ENCODE measurements at places on chromosomes 5 and 9. TPM values are rescaled to one million over a fixed set of nuclear protein-coding genes. Genes with fewer than 3 reads are reported as not detected.

The LCN9 gene
- total RNA-seq = not detected

The GLRA1 gene
- not detected for total RNA-seq

- no peak overlapping the region for H3K27ac ChIP-seq
- H3K36me3 ChIP-seq = no peaks in the 10 kb centered on the region
- DNase-seq = no peak
- no peak overlapping the region for H3K4me3 ChIP-seq
- peaks cover 17% of the 10 kb centered on the region for H3K4me1 ChIP-seq
- no peaks in the 10 kb centered on the region for H3K27me3 ChIP-seq
These were observed 199.8 kb downstream of the GDNF start for GRCh38 chr5:37640088-37640487.

DNA sequence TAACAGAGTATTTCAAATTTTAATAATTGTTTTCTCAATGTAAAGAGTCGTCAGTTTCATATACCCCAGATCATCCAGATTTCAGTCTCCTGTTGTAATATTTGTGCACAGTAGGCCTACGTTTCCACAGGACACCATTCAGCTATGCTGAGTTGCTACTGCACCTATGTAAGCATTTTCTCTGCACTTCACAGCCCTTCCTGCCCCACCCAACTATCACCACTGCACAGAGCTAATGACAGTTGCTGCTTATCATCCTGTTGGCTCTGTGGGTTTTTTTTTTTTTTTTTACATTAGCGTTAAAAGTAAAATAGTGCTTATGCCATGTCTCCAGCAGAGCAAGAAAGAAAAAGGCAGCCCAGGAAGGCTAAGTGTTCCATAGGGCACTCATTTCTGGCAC lies 5.9 kb upstream of the PRKACG start:
- H3K27ac ChIP-seq = no peak overlapping the region
- H3K36me3 ChIP-seq = no peaks in the 10 kb centered on the region
- H3K4me1 ChIP-seq = no peaks in the 10 kb centered on the region
- H3K27me3 ChIP-seq = no peaks in the 10 kb centered on the region
- DNase-seq = no peak

GRCh38 chr9:123551734-123552133 lies 195.7 kb downstream of the CRB2 start:
- H3K27me3 ChIP-seq = no peaks in the 10 kb centered on the region
- H3K27ac ChIP-seq = no peak overlapping the region
- H3K36me3 ChIP-seq = no peaks in the 10 kb centered on the region
- DNase-seq = no peak
- no peak overlapping the region for H3K4me3 ChIP-seq

The SLC25A2 gene
- total RNA-seq = not detected

DNA sequence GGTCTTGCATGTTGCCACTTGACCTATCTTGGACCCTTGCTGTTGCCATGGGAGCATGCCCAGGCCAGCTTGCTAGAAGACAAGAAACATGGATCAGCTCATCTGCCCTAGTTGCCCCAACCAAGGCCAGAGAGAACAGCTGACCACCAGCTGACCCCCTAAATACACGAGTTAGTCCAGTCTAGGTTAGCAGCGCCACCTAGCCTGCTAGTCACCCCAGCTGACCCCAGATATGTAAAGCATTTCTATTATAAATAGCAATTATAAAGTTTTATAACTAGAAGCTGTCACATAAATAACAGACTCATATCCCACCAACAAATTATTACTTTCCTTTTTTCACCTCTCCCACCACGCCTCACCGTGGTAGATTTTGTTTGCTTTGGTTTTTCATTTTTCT lies 387.8 kb downstream of the RASEF start:
- no peak overlapping the region for H3K4me3 ChIP-seq
- H3K4me1 ChIP-seq = no peaks in the 10 kb centered on the region
- H3K27me3 ChIP-seq = no peaks in the 10 kb centered on the region
- no peaks in the 10 kb centered on the region for H3K36me3 ChIP-seq
- DNase-seq = no peak

The CAVIN4 gene
- 0.39 TPM for total RNA-seq

The GRXCR2 gene
- total RNA-seq = not detected

DNA sequence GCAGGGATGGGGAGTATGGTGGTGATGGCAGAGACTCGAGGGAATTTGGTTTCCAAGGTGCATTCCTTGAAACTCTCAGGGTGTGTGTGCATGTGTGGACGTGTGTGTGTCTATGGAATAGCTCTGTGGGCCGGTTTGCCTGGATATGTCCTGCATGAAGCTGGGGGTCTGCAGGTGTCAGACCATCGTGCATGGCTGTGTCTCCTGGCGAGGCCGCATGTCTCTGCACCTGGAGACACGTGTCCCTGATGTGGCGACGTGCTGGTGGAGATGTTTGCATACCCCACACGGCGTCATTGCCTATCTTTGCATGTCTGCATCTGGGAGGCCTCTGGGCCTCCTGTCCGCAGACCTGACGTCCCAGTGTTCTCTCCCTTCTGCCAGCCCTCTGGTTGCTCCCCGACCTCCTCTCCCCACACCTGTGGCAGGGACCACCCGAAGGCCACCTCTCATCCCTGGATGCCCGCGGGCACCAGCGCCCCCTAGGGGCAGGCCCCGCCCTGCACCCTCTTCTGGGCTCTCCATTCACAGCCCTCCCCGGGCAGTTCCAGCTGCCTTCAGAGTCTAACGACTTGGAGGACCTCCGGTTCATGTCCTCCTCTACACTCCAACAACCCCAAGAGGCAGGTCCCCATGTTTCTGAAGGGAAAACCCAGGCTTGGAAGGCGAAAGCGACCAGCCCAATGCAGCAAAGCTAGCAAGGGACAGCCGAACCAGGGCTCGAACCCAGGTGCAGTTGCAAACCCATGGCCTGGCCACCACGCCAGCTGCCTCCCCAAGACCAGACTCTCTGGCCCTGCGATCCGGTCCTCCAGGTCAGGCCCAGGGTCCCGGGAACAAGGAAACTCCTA lies 88.6 kb downstream of the LMX1B start:
- no peak overlapping the region for H3K27ac ChIP-seq
- no peaks in the 10 kb centered on the region for H3K36me3 ChIP-seq
- peaks cover 9% of the 10 kb centered on the region for H3K27me3 ChIP-seq
- H3K4me1 ChIP-seq = peaks cover 14% of the 10 kb centered on the region
- no peak overlapping the region for H3K4me3 ChIP-seq

DNA sequence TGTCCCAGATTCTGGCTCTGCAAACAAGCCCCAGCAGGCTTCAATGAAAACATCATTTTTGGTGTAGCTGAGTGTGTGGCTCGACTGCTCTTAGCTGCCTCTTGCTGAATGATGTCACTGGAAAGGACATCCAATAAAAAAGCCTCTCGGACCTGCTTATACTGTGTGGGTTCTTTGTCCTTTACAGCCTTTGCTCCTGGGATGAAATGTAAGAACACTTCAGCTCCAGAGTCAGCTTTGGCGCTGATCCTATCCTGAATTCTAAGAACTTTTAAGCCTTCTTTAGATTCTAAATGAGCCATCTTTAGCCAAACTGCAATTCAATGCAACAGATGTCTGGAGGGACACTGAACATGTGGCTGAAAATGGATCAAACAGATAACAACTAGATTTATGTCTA lies 404.6 kb upstream of the C9orf72 start:
- no peak overlapping the region for H3K27ac ChIP-seq
- H3K36me3 ChIP-seq = no peaks in the 10 kb centered on the region
- H3K4me1 ChIP-seq = no peaks in the 10 kb centered on the region
- DNase-seq = no peak
- no peaks in the 10 kb centered on the region for H3K27me3 ChIP-seq

- no peak overlapping the region for H3K27ac ChIP-seq
- no peaks in the 10 kb centered on the region for H3K27me3 ChIP-seq
- H3K36me3 ChIP-seq = no peaks in the 10 kb centered on the region
- DNase-seq = no peak
These were observed 6.3 kb downstream of the RCL1 start for GRCh38 chr9:4799033-4799430.

DNA sequence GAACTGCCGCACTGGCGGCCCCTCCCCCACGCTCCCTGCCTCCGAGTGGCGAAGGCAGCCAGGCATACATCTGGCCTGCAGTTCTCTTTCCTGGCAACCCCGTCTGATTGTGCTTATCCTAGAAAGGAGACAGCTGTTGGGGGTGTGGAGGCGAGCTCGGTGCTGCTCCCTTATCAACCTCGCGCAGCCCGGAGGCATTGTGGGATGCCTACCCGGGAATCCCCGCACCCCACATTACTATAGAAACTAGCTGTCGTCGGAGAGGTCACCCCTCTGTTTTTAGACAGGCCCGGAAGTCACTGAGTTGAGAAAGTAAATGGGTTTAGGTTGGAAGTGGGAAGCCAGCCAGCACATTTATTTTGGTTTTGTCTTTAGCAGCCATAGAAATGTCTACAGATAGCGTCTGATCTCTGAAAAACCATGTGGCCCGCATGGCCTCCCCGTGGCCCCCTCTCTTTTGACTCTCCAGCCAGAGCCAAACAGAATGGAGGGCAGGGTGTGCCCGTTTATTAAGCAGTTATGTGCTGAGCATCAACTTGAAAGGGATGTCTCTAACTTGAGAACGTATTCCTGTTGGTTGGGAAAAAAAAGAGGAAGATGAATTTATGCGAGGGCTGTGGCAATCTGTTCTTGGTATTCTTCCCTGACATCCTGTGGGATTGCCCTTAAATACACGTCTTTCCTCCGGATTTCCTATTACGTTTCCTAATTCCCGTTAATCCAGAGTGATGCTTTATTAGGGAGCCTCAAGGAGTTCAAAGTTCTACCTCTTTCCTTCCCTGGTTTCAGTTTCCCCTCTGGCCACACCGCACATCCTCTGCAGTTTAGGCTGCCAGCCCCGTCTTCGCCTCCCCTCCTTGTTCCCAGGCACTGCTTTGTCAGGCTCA lies 3.9 kb downstream of the STC2 start:
- peaks cover 34% of the 10 kb centered on the region for H3K4me1 ChIP-seq
- H3K27me3 ChIP-seq = peaks cover 51% of the 10 kb centered on the region
- H3K27ac ChIP-seq = peak overlapping the region; percentile 74
- H3K36me3 ChIP-seq = no peaks in the 10 kb centered on the region
- peak; percentile 70 for DNase-seq
- no peak overlapping the region for H3K4me3 ChIP-seq

- no peak for DNase-seq
- H3K4me1 ChIP-seq = peaks cover 34% of the 10 kb centered on the region
- H3K27ac ChIP-seq = peak overlapping the region; percentile 92
- peaks cover 11% of the 10 kb centered on the region for H3K36me3 ChIP-seq
These were observed 54.8 kb upstream of the NCS1 start for GRCh38 chr9:130117376-130117775.

- H3K36me3 ChIP-seq = no peaks in the 10 kb centered on the region
- H3K27ac ChIP-seq = no peak overlapping the region
- no peak for DNase-seq
- peaks cover 43% of the 10 kb centered on the region for H3K27me3 ChIP-seq
- H3K4me1 ChIP-seq = no peaks in the 10 kb centered on the region
- H3K4me3 ChIP-seq = no peak overlapping the region
These were observed 19.6 kb downstream of the CRB2 start for GRCh38 chr9:123375469-123376132.

DNA sequence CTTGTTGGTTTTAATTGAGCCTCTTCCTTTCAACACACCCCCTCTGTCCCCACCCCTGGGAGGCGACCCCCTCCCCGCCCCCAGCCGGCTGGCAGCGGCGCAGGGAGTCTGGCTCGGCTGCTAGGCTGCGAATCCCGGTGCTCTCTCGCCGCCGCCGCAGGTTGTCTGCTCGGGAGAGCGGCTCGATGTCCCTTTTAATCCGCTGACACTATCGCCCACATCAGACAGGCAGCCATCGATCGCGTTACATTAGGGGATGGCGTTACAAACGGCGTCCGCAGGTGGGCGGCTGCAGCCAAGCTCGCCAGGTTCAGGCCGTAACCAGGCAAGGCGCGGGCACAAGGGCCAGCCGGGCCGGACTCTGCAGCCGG lies 1.3 kb downstream of the NR2F1-AS1 start:
- peak overlapping the region; percentile 54 for H3K4me3 ChIP-seq
- peak overlapping the region; percentile 89 for H3K27ac ChIP-seq
- no peaks in the 10 kb centered on the region for H3K36me3 ChIP-seq
- no peaks in the 10 kb centered on the region for H3K4me1 ChIP-seq

DNA sequence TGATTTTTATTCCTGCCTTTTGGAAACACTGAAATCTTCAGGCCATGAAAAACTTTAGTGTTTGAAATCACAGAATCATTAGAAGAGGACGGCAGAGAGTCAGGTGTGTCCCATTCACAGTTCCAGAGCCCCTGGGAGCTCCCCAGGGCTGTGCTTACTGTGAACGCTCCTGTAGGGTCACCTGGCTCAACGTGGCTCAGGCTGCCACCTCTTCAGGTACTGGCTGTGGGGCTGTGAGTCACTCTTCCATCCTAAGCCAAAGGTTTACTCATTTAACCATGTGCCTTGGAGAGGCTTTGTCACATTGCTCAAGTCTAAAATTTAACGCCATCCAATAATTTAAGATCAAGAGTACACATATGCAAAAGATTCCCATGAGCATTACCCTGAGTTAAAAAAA lies 50.2 kb upstream of the FSTL4 start:
- DNase-seq = no peak
- no peak overlapping the region for H3K27ac ChIP-seq
- no peaks in the 10 kb centered on the region for H3K27me3 ChIP-seq
- H3K36me3 ChIP-seq = no peaks in the 10 kb centered on the region

GRCh38 chr9:109403766-109404320 lies 83.0 kb upstream of the EPB41L4B start:
- no peaks in the 10 kb centered on the region for H3K4me1 ChIP-seq
- H3K36me3 ChIP-seq = no peaks in the 10 kb centered on the region
- no peak overlapping the region for H3K4me3 ChIP-seq

The BTNL3 gene
- not detected for total RNA-seq

The PTPN3 gene
- total RNA-seq = 2.5 TPM

The EGR1 gene
- total RNA-seq = 97.0 TPM

DNA sequence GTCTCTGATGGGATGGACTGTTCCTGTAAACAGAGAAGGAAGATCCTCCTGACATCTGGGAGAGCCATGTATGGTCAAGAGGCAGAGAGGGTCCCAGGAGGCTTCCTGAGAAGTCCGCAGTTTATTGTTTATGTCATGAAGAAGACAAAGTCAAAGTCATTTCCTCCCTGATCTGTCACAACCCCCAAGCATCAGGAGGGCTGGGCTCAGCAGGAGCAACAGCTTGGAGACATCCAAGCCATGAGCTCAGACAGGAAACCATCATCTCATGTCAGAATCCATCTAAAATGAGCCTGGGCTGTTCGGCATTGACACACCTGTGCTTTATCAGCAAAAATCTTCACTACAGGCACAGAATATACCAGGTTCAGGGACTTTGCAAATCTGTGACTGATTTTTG lies 325.0 kb upstream of the MSX2 start:
- no peak for DNase-seq
- H3K4me1 ChIP-seq = no peaks in the 10 kb centered on the region
- H3K36me3 ChIP-seq = no peaks in the 10 kb centered on the region
- H3K4me3 ChIP-seq = no peak overlapping the region
- no peak overlapping the region for H3K27ac ChIP-seq

- H3K27me3 ChIP-seq = no peaks in the 10 kb centered on the region
- no peaks in the 10 kb centered on the region for H3K36me3 ChIP-seq
- no peak overlapping the region for H3K27ac ChIP-seq
- DNase-seq = peak; percentile 28
- no peaks in the 10 kb centered on the region for H3K4me1 ChIP-seq
These were observed 36.3 kb downstream of the FAM163B start for GRCh38 chr9:133572821-133573361.

- H3K4me1 ChIP-seq = no peaks in the 10 kb centered on the region
- H3K27ac ChIP-seq = no peak overlapping the region
- H3K36me3 ChIP-seq = no peaks in the 10 kb centered on the region
- H3K27me3 ChIP-seq = no peaks in the 10 kb centered on the region
- no peak for DNase-seq
- H3K4me3 ChIP-seq = no peak overlapping the region
These were observed 24.4 kb upstream of the ZNF366 start for GRCh38 chr5:72531496-72532190.

The MZB1 gene
- 1.0 TPM for total RNA-seq

GRCh38 chr5:92179651-92180050 lies 796.5 kb upstream of the ARRDC3 start:
- DNase-seq = no peak
- H3K27me3 ChIP-seq = no peaks in the 10 kb centered on the region
- H3K36me3 ChIP-seq = no peaks in the 10 kb centered on the region
- no peaks in the 10 kb centered on the region for H3K4me1 ChIP-seq
- no peak overlapping the region for H3K27ac ChIP-seq
